Activated T-helper 17 cell treated with anti-CD3 and anti-CD28 coated beads, Interleukin-2, amount 50 U/mL, for 72 hours (primary cell): ENCODE measurements at places on chromosomes 12 and 14. TPM values are rescaled to one million over a fixed set of nuclear protein-coding genes. Genes with fewer than 3 reads are reported as not detected.

DNA sequence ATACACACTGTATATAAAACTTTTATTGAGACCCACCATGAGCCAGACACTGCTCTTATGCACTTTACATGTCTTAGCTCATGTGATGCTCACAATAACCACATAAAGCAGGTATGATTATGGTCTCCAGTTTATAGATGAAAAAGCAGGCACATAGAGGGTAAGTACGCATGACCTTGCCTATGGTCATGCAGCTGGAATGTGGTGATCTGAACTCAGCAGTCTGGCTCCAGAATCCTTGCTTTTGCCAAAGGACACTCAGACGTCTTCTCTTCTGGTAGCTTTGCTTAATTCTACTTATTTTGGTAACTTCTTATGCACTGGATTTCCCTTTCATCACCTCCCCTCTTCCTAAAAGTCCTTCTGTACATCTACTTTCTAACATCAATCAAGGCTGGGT lies 103.3 kb upstream of the CRY1 start:
- H3K36me3 ChIP-seq: no peaks in the 10 kb centered on the region
- H3K4me1 ChIP-seq: no peaks in the 10 kb centered on the region
- no peak for ATAC-seq
- H3K4me3 ChIP-seq: no peak overlapping the region

DNA sequence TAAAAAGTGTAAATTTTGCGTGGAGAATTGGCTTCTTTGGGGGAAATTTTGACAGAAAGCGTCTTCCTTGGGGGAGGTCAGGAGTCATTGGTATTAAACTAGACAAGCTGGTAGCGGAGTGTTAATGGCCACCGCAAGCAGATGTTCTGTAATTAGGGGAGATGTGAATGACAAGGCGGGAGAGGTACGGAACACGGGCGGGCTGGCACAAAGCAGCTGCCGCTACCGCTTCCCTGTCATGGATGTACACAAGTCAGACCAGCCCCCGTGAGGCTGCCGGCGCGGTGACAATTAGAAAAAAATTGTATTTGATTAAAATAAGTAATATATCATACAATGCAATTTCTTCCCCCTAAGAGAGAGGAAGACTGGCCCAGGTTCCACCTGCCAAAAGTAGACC lies 501.6 kb downstream of the VRK1 start:
- no peak overlapping the region for H3K4me3 ChIP-seq
- no peak overlapping the region for H3K27ac ChIP-seq
- peaks cover 4% of the 10 kb centered on the region for H3K27me3 ChIP-seq

- H3K27me3 ChIP-seq: no peaks in the 10 kb centered on the region
- ATAC-seq: no peak
- peak overlapping the region; percentile 99 for H3K4me3 ChIP-seq
- peaks cover 24% of the 10 kb centered on the region for H3K4me1 ChIP-seq
- peaks cover 24% of the 10 kb centered on the region for H3K36me3 ChIP-seq
Observed at GRCh38 chr12:50110762-50111351, 1.2 kb upstream of the COX14 start.

DNA sequence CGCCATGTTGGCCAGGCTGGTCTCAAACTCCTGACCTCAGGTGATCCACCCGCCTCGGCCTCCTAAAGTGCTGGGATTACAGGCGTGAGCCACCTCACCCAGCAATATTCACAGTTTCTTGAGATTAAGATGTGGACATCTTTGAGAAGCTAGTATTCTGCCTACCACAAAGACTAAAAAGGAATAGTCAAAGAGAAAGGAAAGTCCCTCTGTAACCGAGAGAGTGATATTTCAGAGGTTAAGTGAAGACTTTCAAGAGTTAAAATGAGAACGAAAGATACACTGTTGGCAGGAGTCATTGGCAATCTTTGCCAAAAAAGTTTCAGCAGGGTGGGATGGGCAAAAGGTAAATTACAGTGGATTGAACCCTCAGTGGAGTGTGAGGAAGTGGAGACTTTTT lies 15.6 kb downstream of the DGKA start:
- H3K4me3 ChIP-seq: peak overlapping the region; percentile 42
- no peaks in the 10 kb centered on the region for H3K27me3 ChIP-seq
- peak overlapping the region; percentile 64 for H3K27ac ChIP-seq
- H3K36me3 ChIP-seq: peaks cover 98% of the 10 kb centered on the region

GRCh38 chr12:56011509-56012090 lies 9.2 kb upstream of the IKZF4 start:
- no peak for ATAC-seq
- no peaks in the 10 kb centered on the region for H3K36me3 ChIP-seq
- H3K4me1 ChIP-seq: peaks cover 18% of the 10 kb centered on the region
- peak overlapping the region; percentile 33 for H3K27ac ChIP-seq
- H3K27me3 ChIP-seq: no peaks in the 10 kb centered on the region
- no peak overlapping the region for H3K4me3 ChIP-seq

GRCh38 chr12:115396567-115396966 lies 712.6 kb upstream of the TBX3 start:
- H3K27me3 ChIP-seq: no peaks in the 10 kb centered on the region
- no peak for ATAC-seq
- no peaks in the 10 kb centered on the region for H3K4me1 ChIP-seq
- no peak overlapping the region for H3K27ac ChIP-seq
- no peak overlapping the region for H3K4me3 ChIP-seq

DNA sequence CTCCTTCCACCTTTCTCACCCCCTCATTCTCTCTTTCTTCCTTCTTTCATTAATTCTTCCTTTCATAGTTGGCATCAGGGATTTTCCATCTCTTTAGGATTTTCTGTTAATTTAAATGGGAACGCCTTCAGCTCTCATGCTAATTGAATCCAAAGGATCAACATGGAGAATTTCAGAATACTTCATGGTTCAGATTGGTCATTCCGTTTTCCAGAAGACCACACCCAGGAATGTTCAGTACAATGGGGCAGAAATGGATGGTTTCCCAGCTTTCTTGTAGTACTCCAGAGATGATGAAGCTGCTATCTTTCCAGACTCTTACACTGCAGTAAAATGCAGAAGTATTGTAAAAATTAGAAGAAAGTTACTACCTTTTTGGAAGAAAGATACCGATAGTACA lies 440.0 kb downstream of the DAD1 start:
- ATAC-seq: no peak
- peak overlapping the region; percentile 66 for H3K4me3 ChIP-seq
- no peak overlapping the region for H3K27ac ChIP-seq
- peaks cover 4% of the 10 kb centered on the region for H3K36me3 ChIP-seq

DNA sequence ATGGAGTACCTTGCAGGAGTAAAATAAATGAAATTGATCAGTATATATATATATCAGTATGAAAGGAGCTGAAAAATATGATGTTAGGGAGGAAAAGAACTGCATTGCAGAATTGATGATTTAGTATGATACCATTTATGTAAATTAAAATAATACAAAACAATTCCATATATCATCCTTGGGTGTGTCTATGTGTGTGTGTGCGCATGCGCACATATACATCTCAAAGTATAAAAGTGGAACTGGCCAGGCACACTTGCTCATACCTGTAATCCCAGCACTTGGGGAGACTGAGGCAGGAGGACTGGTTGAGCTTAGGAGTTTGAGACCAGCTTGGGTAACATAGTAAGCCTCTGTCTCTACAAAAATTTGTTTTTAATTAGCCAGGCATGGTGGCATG lies 15.4 kb downstream of the GALNT16 start:
- H3K27me3 ChIP-seq: peaks cover 11% of the 10 kb centered on the region
- ATAC-seq: no peak
- H3K4me1 ChIP-seq: no peaks in the 10 kb centered on the region

DNA sequence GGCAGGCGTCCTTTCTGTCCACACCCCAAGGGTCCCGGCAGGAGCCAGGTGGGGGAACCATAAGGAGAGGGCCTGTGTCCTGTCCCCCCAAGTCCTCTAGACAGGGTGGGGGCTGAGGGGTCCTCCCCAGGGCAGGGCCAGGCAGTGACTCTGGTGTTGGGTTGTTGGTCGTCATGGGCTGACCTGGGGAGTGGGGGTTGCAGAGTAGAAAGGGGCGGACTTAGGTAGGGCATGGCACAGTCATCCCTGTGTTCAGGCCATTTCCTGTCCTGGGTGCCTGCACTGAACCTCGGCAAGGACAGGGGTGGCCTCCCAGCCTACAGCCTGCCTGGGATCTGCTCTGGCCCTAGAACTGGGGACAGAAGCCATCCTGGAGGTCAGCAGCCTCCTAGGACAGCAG lies 356.2 kb downstream of the TMEM121 start:
- H3K27ac ChIP-seq: no peak overlapping the region
- H3K4me1 ChIP-seq: no peaks in the 10 kb centered on the region
- no peak overlapping the region for H3K4me3 ChIP-seq
- no peak for ATAC-seq

- H3K36me3 ChIP-seq: peaks cover 12% of the 10 kb centered on the region
- H3K27ac ChIP-seq: no peak overlapping the region
- H3K27me3 ChIP-seq: peaks cover 61% of the 10 kb centered on the region
Observed at GRCh38 chr14:56814519-56814959, 4.3 kb upstream of the OTX2 start.

GRCh38 chr12:47860279-47860841 lies 40.7 kb upstream of the HDAC7 start:
- peak; percentile 94 for ATAC-seq
- peak overlapping the region; percentile 99 for H3K27ac ChIP-seq
- no peaks in the 10 kb centered on the region for H3K27me3 ChIP-seq
- peaks cover 100% of the 10 kb centered on the region for H3K36me3 ChIP-seq
- H3K4me3 ChIP-seq: peak overlapping the region; percentile 80

GRCh38 chr14:91575469-91576208 lies 65.5 kb upstream of the PPP4R3A start:
- no peak overlapping the region for H3K4me3 ChIP-seq
- peaks cover 15% of the 10 kb centered on the region for H3K4me1 ChIP-seq
- peaks cover 9% of the 10 kb centered on the region for H3K27me3 ChIP-seq
- H3K27ac ChIP-seq: no peak overlapping the region

GRCh38 chr12:27104546-27104945 lies 22.2 kb upstream of the C12orf71 start:
- no peaks in the 10 kb centered on the region for H3K4me1 ChIP-seq
- no peaks in the 10 kb centered on the region for H3K36me3 ChIP-seq
- ATAC-seq: no peak
- H3K27ac ChIP-seq: no peak overlapping the region
- no peak overlapping the region for H3K4me3 ChIP-seq

DNA sequence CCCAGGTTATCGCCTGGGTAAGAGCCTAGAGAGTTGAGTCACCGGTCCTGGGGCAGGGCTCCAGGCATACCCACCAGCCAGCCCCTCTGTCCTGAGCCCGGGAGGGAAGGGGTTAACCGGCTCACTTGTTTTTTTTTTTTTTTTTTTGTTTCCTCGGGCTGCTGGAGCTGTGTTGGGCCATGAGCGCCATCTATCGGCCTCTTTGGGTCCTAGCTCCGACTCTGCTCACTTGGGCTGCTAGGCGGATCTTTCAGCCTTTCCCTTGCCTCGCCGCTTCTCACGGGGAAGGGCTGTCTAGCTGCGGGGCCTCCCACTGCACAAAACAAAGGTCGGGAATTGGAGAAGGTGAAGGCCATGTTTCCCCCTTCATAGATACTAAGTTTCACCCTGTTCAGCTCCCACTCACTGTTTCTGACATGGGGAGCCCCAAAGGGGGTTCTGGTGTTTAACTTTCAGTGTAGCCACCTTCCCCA lies 2.8 kb upstream of the SMUG1 start:
- peaks cover 10% of the 10 kb centered on the region for H3K4me1 ChIP-seq
- peaks cover 30% of the 10 kb centered on the region for H3K27me3 ChIP-seq
- H3K4me3 ChIP-seq: no peak overlapping the region
- ATAC-seq: peak; percentile 42
- H3K27ac ChIP-seq: no peak overlapping the region

DNA sequence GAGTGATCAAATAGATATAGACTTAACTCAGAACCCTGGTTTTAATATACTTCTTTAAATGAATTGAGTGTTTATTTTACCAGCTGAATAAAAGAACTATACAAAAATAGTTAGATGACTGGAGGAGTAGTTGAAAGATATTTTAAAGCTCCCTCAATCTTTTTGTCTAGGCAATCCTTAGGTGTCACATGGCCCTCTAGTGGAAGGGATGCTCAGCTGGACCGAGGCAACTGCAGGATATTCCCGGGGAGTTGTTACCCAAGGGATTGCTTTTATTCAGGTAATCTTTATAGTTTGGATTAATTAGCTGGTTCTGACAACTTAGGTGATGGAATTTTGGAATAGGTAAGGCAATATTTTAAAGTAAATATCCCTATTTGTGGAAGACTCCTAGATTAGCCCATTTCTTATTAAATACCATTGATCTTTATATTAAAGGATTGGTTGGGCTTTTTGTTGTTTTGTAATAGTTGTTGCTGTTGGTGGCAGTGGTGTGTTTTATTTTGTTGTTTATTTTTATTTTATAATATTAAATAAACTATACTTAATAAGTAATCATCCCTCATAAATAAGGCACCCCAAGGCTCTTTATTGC lies 57.1 kb downstream of the ZDHHC17 start:
- no peaks in the 10 kb centered on the region for H3K4me1 ChIP-seq
- no peak for ATAC-seq
- peaks cover 66% of the 10 kb centered on the region for H3K36me3 ChIP-seq
- H3K27ac ChIP-seq: no peak overlapping the region

DNA sequence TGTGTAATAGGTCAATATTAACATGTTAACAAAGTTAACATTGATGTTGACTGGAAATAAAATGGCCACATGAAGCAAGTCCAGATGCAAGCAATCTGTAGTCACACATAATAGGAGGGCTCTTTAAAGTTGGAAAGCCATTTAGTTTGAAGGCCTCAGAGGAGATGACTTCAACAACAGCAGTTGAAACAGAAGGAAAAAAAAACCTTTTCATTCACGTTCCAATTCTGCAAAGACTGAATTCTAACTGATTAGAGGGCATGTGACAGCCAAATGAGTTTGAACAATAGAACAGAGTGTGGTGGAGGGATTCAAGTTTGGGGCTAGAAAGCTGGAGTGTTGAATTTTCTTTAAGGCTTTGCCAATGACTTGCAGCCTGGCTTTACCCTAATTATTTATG lies 41.5 kb upstream of the DAAM1 start:
- ATAC-seq: no peak
- H3K36me3 ChIP-seq: no peaks in the 10 kb centered on the region
- H3K4me3 ChIP-seq: no peak overlapping the region
- H3K27me3 ChIP-seq: no peaks in the 10 kb centered on the region

GRCh38 chr12:126960709-126961108 lies 1306.3 kb upstream of the TMEM132C start:
- H3K36me3 ChIP-seq: no peaks in the 10 kb centered on the region
- no peak overlapping the region for H3K4me3 ChIP-seq
- H3K4me1 ChIP-seq: no peaks in the 10 kb centered on the region
- H3K27ac ChIP-seq: no peak overlapping the region
- H3K27me3 ChIP-seq: no peaks in the 10 kb centered on the region

GRCh38 chr14:59148334-59148900 lies 40.0 kb upstream of the DAAM1 start:
- H3K4me1 ChIP-seq: peaks cover 4% of the 10 kb centered on the region
- no peak overlapping the region for H3K27ac ChIP-seq
- no peak for ATAC-seq
- H3K27me3 ChIP-seq: no peaks in the 10 kb centered on the region
- no peaks in the 10 kb centered on the region for H3K36me3 ChIP-seq

GRCh38 chr14:82447586-82447985 lies 913.9 kb upstream of the SEL1L start:
- no peak overlapping the region for H3K27ac ChIP-seq
- no peaks in the 10 kb centered on the region for H3K36me3 ChIP-seq
- H3K27me3 ChIP-seq: no peaks in the 10 kb centered on the region
- H3K4me3 ChIP-seq: no peak overlapping the region
- ATAC-seq: no peak

- H3K27me3 ChIP-seq: no peaks in the 10 kb centered on the region
- peaks cover 49% of the 10 kb centered on the region for H3K36me3 ChIP-seq
- no peak for ATAC-seq
- H3K4me3 ChIP-seq: no peak overlapping the region
Observed at GRCh38 chr14:102708494-102708893, 68.8 kb upstream of the TRAF3 start.

G2E3 gene
- total RNA-seq: 30.0 TPM

KRT2 gene
- total RNA-seq: not detected

OR6C6 gene
- not detected for total RNA-seq

GYS2 gene
- total RNA-seq: not detected

HNF1A gene
- not detected for total RNA-seq

DLK1 gene
- total RNA-seq: not detected

PDZRN4 gene
- not detected for total RNA-seq

CCDC38 gene
- total RNA-seq: 0.24 TPM

ACSS3 gene
- not detected for total RNA-seq

SINHCAF gene
- total RNA-seq: 160 TPM
